ENCODE measurements at places on chromosomes 4 and X.
A peak's percentile ranks its signal among the peaks of the same experiment; 100 is the strongest.

DNA sequence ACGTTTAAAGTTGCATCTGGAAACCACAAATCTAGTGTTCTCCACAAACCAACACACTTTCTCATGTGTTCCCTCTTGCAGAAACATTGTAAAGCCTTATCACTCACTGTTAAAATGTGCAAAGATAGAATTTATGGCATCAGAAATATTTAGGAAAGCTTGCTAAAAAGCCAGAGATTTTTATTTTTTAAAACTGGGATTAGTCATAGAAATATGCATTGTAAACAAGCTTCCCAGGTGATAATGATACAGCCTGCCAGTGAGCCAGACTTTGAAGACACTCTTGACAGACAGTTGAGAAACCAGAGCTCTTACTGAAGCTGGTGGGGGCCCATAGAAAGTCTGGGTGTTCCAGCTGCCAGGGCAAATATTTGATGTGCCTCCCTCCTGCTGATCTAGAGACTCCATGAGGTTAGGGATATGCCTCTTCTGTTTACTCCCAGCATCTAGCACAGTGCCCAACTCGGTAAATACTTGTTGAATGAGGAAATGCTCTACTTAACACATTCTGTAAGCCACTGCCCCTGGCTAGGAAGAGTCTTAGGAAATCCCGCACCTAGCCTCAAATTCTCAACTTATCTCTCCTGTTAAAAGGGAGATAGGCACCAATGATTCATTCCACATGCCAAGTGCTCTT is 179.0 kb upstream of the RASGEF1B start:
- DNase-seq = no peak

DNA sequence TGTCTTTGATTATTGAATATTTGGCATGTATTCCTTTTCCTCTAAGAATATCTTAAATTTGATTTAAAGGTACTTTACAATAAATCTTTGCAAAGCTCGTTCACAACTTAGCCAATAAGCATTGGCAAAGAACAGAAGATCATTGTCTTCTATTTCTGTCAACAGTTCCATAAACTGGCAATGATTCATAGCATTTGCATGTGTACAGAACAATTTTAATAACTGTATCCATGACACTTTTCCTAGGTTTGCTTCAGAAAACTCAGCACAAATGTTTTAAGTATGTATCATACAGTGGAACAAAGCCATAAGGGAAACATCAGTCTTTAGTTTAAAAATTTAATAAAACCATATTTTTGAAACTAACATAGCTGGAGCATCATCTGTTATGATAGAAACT is 462.7 kb upstream of the RPS6KA3 start:
- no peak for DNase-seq

GRCh38 chr4:47839259-47839658 is 1.4 kb upstream of the CORIN start:
- DNase-seq = peak; percentile 6

- DNase-seq = no peak
Observed at GRCh38 chr4:108058685-108059440, 69.2 kb downstream of the HADH start.

GRCh38 chrX:136674270-136674985 is 26.5 kb downstream of the CD40LG start:
- DNase-seq = no peak

DNA sequence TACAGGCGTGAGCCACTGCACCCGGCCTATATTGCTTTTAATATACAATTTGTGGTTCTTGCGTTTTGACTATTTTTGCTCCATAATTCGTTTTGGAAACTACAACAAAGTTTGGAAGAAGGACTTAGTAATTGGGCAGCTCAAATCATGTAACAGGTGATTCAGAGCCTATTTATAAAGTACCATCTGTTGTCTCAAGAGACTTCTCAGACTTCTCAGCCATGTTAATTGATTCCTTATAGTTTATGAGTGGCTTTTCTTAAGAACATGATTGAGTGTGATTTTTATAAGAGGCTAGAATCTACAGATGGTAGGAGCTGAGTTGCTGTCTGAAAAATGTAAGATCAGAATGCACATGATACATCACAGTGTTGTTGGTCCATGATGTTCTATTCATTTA is 240.2 kb downstream of the ADGRL3 start:
- DNase-seq = no peak

DNA sequence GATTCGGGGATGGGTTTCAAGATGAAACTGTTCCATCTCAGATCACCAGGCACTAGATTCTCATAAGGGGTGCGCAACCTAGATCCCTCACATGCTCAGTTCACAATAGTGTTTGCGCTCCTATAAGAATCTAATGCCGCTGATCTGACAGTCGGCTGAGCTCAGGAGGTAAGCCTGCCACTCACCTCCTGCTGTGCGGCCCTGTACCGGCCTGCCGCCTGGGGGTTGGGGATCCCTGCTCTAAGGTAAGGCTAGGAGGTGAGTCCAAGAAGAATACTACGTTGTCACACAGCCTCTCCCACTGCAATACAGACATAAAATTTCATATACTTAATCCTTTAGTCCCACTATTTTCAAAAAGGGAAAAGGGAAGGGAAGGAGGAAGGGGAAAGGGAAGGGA is 213.4 kb upstream of the HCCS start:
- DNase-seq = no peak

DNA sequence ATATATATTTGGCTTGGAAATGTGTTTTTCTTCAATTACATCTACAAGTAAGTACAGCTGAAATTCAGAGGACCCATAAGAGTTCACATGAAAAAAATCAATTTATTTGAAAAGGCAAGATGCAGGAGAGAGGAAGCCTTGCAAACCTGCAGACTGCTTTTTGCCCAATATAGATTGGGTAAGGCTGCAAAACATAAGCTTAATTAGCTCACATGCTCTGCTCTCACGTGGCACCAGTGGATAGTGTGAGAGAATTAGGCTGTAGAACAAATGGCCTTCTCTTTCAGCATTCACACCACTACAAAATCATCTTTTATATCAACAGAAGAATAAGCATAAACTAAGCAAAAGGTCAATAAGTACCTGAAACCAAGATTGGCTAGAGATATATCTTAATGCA is 26.1 kb downstream of the NUDT6 start:
- no peak for DNase-seq

- DNase-seq = no peak
Observed at GRCh38 chr4:98775672-98776071, 117.3 kb upstream of the TSPAN5 start.

GRCh38 chr4:87633243-87633642 is 16.8 kb upstream of the DMP1 start:
- DNase-seq = no peak

GRCh38 chr4:134906404-134907023 is 704.9 kb upstream of the PABPC4L start:
- peak; percentile 18 for DNase-seq

DNA sequence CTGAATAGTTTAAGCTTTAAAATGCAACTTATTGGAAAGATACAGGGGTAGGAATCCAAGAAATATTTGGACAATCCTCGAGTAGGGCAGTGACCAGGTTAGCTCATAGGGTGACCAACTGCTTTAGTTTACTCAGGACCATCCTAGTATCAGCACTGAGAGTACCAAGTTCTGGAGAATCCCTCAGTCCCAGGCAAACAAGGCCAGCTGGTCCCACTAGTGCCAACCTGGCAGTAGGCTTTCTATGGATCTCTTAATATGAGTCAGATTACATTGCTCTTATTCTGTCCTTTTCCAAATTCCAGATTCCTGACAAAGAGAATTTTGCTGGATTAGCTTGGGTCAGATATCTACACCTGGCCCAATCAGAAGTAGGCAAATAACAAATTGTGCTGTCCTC is 493.7 kb downstream of the KCNIP4 start:
- no peak for DNase-seq

GRCh38 chr4:5930876-5931275 is 38.0 kb upstream of the CRMP1 start:
- DNase-seq = no peak

- no peak for DNase-seq
Observed at GRCh38 chrX:18016941-18017340, 155.8 kb upstream of the RAI2 start.

GRCh38 chrX:14676431-14676830 is 147.1 kb downstream of the GLRA2 start:
- DNase-seq = no peak

GRCh38 chr4:114423582-114423981 is 175.0 kb upstream of the UGT8 start:
- DNase-seq = no peak

DNA sequence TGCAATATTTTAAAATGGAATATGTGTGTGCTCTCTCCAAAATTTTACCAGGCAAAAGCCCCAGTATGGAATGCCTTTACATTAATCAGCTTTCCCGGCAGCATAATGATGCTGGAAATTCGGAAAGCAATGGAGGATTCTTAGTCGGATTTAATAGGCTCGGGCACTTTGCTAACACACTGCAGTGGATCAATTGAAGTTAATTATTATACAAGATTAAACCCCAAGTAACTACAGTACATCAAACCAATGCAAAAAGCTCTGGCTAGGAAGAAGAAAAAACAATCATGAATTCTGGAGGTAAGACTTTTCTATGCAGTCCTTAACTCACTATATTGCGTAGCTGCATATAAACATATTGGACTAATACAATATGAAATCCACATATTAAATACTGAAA is 43.6 kb upstream of the GRIA3 start:
- DNase-seq = no peak

- no peak for DNase-seq
Observed at GRCh38 chr4:150236626-150237025, 158.4 kb downstream of the DCLK2 start.

- peak; percentile 15 for DNase-seq
Observed at GRCh38 chr4:38621028-38621684, 42.8 kb upstream of the KLF3 start.
